Posterior cingulate gyrus (tissue), 11 donors: ENCODE measurements at places on chromosomes 1 and 21.

- DNase-seq: no peak
Observed at GRCh38 chr1:1346501-1346890, 2.7 kb downstream of the DVL1 start.

DNA sequence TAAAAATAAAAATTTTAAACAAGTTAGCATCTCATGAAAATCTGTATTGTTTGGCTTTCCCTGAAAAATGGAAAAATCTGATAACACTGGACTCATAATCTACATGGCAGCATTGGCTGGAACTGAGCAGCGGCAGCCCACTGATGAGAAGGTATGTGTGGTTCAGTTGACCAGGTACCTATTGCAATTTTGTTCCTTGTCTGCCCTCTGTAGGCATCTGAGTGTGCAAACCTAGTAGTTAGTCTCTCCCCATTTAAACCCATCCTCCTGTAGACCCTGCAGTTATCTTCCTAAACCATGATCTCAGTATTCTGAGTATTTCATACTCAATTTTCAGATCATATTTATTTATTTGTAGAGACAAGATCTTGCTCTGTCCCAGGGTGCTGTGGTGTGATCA, 59.4 kb upstream of the SERBP1 start:
- no peak for DNase-seq

- peak; percentile 28 for DNase-seq
Observed at GRCh38 chr1:239126884-239127283, 259.5 kb upstream of the CHRM3 start.

GRCh38 chr1:39943471-39944290, 11.3 kb upstream of the MFSD2A start:
- no peak for DNase-seq

- no peak for DNase-seq
Observed at GRCh38 chr1:101902199-101902598, 94.5 kb downstream of the OLFM3 start.

DNA sequence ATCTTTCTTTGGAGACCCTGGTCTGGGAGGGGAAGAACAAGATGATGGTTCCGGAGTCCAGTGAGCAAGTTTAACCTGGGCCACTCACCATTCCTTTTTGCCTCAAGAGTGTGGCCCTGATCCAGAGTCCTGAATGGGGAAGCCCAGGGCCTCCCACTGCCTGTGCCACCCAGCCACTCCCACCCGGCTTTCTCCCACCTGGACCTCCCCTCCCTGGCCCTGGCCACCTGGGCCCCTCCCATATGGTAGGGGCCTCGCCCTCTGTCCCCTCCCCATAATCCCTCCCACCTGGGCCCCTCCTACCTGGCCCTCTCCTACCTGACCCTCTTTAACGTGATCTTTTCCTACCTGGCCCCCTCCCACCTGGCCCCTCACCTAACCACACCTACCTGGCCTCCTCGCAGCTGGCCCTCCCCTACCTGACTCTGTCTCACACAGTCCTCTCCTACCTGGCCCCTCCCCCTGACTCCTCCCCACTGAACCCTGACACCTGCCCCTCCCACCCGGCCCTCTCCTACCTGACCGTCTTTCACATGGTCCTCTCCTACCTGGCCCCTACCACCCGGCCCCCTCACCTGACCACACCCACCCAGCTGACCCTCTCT, 220.7 kb upstream of the VAMP3 start:
- no peak for DNase-seq

DNA sequence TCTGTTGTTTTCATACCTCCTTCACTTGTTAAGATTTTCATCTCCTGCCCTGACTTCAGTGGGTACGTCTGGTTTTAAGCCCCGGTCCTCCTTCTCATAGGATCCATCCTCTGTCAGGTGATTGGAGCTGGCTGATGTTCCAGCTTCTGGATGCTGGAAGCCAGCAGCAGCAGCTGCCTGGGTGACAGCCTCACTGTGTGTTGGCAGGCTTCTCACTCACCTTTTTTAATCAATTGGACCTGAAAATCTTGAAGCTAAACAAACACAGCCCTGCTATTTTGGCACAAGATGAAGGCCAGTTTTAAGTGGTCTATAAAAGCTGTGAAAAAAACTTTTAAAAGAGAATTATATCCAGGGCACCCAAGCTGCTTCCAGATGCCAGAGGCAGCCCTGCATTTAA, 181.0 kb downstream of the DISC1 start:
- no peak for DNase-seq

DNA sequence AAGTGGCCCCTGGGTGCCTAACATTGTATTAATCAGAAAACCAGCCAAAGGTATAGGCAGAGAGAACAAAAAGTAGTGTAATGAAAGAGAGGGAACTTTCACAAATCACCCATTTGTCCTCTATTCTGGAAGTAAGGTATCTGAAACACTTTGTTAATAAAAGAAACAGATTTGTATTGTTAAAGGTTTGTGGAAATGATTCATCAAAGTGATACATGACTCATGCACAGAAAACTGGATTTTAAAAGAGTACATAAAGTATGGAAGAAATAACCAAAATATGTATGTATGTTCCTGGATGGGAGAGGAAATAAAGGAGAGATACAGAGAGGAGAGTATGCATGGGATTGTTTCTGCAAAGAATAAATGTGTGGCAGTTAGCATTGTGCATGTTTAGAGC, 126.8 kb downstream of the RGS21 start:
- DNase-seq: no peak

DNA sequence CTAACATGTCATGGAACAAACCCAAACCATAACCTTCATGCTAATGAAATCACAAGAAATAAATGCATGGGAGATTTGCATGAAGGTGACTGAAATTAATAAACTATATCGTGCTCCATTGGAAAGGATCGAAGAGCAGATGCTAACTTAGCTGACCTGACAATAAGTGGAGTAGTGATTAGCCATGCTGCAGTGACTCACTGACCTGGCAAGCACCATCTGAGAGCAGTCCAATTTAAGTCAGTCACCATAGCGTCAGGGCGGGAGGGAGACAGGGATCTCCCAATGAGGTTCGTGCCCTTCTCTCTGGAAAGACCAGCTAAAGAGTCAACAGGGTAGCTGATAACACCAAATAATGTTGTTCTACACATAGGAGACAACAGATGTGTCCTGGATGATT, 21.5 kb downstream of the OLIG2 start:
- DNase-seq: no peak

GRCh38 chr1:31776032-31776431, 11.9 kb upstream of the ADGRB2 start:
- DNase-seq: no peak

- DNase-seq: no peak
Observed at GRCh38 chr1:205668951-205669340, 11.4 kb downstream of the SLC45A3 start.

DNA sequence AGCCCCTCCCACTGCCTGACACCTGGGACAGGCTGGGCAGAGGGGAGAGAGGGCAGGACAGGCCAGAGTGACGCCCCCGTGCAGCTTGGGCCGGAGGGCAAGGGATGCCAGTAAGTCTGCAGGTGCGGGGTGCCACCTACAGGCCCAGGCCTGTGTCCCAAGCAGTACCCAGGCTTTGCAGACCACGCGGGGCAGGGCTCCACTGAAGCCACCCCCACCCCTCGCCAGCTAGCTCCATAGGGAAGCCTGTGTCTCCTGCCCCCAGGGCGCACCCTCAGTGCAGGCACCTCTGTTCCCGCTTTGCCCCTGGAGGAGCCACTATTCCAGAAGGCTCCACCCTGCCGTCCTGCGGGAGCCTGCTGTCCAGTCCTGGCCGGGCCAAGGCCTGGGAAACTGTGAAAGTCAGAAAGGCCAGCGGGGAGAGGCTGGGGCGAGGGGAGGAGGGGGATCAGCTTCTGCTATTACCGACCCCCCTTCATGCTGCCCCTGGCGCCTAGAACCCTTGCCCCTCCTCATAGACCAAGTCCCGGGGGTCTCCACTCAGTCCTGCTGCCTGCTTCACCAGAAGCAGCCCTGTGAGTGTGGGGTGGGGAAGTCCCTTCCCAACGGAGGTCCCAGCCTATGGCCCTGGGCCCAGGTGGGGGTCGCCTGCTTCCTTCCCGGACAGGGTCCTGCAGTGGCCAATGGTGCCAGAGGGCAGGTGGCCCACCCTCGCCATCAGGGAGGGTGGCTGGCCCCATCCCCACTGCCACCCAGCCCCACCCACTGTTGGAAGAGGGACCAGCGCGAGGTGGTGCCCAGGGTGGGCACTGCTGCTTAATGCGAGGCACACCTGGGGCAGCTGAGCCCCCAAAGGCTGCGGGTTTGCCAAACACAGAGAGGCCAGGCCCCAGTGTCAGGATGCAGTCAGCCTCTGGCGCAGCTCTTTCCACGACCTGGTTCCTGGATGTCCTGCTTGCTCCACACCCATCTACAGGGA, 54.4 kb downstream of the KCNAB2 start:
- no peak for DNase-seq

DNA sequence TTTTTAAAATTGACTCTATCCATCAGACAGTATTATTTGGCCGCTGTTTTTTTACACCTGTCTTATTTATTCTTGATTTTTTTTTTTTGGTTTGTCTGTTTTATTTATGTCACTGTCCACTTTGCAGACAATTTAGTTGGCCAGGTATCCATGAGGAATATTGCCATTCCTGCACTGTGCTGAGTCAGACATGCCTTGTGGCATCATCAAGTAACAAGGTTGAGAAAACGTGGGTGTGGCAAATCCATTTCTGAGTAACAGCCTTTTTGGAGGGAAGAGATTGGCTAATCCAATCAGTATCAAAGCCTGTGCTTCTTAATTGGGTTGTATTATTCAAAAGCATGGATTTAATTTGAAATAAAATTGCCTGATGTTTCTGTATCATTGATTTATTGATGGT, 463.1 kb downstream of the USP25 start:
- no peak for DNase-seq

DNA sequence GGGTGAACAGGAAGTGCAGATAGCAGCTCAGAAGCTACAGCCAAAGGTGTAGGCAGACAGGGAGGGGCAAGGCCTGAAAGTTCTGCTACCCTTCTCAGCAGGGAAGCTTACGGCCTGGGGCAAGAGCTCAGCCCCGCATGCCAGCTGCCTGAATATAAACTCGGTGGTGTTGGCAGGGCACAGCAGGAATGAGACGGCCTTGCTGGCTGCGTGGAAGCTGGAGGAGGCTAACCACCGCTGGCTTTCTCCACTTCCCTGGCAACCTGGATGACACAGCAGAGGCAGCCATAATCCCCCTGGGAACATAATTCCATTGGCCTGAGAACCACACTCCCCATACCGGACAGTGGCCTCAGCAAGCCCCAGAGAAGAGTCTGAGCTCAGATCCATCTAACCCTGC, 81.9 kb upstream of the PRRC2C start:
- DNase-seq: no peak

- no peak for DNase-seq
Observed at GRCh38 chr1:150961756-150962155, 12.9 kb downstream of the CERS2 start.

DNA sequence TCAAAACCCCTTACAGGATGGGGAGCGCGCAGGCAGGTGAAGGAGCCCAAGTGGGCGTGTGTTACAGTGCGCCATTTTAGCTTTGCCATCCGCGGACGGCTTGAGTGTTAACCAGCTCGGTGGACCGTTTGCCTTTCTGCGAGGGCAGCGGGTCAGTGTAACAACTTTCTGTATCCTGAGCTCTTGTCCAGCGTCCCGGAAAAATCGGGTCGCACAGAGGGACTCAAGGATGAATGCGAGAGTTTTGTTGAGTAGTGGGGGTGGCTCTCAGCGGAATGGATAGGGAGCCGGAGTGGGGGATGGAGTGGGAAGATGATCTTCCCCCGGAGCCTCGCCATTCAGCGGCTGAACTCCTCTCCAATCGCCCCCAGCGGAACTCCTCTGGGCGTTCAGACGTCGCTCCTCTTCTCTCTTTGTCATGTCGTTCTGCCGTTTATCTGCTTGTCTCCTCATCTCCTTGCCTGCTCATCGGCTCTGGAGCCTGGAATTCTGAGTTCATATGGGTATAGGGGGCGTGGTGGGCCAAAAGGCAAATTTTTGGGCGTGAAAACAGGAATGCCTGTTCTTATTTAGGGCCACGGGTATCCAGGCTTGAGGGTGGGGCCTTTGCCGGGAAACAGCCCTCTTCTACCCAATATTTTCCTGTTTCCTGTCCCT, 295.4 kb downstream of the CTH start:
- no peak for DNase-seq

DNA sequence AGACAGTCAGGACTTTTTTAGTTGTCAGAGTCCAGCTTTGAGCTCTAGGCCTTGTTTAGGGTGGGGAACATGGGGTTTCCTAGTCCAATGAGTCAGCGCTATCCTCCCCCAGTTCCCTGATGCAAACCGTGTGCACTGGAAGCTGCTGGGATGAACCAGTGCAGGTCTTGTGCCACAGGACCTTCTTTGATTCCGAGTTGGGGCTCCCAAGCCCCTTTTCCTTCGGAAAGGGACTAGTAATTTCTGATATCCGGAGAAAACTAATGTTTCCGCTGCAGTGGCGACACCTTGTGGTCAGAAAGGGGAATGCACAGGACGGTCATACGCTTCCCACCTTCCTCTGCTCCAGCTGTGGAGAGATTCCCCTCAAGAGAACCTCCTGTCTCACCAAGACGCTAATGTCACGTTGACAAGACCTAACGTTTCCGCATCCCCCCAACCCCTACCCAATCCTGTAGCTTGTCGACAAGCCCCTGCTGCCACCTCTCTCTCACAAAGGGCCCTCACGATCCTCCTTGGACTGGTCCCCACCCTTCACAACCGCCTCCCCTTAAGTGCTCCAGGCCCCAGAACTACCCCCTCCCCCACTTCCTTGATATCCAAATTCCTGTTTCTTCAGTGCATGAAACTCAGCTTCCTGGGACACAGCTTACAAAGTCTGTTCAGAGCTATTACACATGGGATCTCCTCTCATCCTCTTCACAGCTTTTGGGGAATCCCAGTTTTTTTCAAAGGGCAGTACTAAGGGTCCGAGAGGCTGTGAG, 30.9 kb downstream of the GPA33 start:
- peak; percentile 79 for DNase-seq

GRCh38 chr1:175191659-175192058, 917 bp downstream of the KIAA0040 start:
- DNase-seq: no peak

DNA sequence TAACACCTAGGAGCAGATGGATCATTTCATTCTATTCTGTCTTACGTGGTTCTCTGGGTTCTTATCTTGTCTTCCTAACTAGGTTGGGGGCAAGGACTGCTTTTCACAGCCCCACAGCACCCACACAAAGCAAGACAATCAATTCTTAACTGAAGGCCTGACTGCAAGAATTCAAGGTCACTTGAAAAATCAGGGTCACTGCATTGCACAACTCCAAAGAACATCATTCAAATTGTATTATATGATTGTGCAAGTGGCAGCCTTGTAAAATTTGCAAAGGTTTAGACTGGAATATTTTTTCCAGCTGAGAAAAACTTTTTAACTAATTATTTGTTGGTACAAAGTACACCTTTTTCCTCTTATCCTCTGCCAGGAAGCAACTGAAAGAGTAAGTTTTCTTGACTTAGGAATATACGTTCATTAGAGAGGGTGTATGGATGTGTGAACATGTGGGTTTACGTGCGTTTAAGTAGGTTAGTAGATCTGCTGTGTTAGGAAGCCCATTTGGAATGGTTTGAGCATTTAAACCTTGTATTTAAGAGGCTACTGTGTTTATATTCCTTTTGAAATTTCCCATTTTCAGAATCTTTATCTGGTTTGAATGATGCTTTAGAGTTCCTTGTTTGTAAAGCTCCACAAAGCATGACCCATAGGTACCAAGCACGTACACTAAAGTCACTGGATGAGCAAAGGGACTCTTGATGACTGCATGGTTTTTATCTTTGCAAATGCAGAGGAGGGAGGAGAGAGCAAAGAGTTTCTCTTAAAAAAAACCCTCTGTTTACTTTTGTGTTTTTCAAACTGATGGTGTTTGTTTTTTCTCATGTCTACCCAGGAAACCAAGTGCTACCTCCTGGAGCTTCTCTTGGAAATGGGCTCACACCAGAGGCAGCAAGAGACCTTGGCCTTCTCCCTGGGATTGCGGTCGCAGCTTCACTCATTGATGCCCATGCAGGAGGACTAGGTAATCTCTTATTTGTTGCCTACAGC, 214.9 kb downstream of the FGGY start:
- DNase-seq: no peak
